Esophagus squamous epithelium (tissue), 5 donors: ENCODE measurements at places on chromosomes 7 and 10.

- DNase-seq: no peak
These were observed 84.9 kb upstream of the LRRN3 start for GRCh38 chr7:111006040-111006439.

DNA sequence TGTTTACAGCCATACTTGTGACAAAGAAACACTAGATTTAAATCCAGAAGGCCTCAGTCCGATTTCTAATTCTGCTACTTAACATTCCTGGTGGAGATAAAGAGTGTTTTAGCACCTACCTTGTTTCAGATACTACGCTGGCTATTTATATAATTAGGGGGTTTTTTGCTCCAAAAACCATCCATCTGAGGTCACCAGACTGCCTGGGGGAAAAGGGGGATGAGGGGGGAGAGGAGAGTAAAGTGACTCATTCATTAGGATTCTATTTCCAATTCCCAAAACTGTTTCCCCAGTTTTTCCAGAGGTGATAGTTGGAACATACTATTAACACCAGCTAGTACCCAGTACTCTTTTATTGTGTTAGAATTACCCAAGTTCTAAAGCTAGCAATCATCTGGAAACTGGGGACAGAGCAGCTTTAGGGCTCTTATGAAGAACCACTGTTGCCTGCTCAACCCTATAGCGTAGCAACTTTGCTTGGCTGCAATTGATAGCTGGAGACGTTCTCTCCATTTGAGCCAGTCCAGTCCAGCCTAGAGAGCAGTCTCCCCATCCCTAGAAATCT lies 6.6 kb downstream of the GCC1 start:
- DNase-seq: no peak

- no peak for DNase-seq
These were observed 77.6 kb downstream of the DENND2A start for GRCh38 chr7:140562926-140563481.

GRCh38 chr7:107063245-107064120 lies 19.0 kb downstream of the PRKAR2B start:
- no peak for DNase-seq

DNA sequence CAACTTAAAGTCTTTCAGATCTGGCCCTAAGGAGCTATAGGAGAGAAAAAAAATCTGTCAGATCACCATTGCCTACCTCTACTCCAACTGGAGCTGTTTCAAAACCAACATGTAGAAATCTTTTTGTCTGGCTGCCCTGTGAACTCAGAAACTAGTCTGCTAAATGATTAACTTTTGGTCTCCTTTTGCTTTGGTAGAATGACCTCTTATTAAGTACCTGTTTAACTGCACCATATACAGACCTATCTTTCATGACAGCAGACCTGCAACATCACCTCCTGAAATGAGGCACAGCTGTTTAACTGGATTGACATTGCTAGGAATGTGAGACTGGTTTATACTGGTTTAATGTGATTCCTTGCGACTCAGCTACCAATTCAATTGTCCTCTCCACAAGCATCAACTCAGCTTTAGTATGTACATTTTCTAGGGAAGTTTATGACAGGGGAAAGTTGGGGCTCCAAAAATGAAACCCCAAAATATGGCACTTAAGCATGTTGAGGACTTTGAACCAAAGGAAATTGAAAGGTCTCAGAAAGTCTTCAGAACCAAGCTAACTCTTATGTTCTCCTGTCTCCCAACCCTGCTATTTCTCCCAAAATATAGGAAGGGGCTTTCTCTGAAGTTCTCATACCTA lies 1.8 kb downstream of the CYP3A43 start:
- no peak for DNase-seq

- no peak for DNase-seq
These were observed 8.1 kb downstream of the ZNF746 start for GRCh38 chr7:149489391-149490024.

DNA sequence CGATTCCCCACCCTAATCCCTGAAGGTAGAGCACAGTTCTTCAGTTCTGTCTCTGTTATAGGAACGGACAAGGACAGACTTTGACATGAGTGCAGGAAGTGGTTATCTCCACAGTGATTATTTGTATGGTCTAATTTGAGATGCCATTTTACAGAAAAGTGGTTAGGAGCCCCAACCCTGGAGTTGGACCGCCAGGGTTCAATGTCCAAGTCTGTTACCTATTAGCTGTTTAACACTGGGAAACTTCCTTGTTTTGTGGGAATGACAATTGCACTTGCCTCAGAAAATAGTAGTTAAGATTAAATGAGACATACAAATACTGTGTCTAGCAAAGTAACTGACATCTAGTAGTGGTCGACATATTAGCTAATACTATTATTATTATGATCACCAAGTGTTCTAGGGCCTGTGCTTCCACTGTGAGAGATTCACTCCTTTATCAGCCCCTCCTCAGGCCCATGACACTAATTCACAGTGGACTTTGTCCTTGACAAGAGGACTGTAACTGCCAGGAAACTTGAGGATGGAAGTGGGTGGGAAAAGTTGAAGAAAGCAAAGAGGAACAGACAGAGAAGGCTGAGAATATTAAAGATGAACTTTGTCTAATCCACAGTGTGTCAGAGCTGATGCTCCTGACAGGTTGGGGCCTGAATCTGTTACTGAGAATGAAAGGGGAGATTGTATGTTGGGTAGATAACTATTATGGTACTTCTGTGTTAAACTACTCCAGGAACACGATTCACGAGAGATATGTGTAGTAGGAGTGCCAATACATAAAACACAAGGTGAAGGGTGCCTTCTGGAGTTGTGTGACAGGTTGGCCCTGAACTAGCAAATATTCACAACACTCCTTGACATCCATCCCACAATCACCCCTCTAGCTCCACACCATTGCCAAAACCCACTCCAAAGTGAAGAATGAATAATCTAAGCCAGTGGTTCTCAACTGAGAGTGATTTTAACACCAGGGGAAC lies 66.4 kb downstream of the TAC1 start:
- DNase-seq: no peak

DNA sequence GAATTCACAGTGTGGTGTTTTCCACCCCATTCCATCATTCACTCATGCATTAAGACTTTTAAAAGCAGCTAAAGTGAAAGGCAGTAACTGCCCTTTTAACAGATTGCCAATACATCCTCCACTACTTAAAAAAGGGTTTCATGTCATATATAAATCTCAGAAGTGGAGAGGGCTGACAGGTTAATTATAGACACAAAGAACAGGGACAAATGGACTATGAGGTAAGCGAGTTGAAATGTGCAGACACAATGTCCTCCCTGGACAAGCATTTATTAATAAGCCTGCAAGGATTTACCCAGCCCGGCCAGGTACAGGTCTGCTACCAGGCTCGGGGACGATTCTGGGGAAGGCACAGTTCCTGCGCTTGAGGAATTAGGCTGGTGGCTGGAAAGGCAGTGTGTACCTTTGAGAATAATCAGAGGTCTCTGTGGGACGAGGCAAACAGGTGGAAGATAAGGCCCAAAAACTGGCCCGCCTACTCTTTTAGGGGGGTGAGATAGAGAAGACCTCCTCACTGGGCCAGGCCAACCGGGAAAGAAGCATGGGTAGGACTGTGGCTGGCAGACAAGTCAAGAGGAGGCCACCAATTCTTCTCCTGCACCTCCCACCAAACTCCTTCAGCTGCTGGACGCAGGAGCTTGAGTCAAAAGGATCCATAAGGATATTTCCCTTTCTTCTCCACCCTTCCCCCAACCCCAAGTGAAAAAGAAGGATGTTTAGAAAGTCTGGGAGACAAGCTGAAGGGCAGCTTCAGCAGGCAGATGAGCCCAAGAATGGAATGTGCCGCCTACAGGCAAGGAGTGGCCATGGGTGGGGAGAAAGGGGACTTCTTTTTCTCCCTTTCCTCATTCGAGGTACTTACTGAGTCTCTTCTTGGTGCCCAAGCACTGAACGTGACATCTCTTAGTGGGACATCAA lies 1.5 kb downstream of the PDLIM1 start:
- no peak for DNase-seq

DNA sequence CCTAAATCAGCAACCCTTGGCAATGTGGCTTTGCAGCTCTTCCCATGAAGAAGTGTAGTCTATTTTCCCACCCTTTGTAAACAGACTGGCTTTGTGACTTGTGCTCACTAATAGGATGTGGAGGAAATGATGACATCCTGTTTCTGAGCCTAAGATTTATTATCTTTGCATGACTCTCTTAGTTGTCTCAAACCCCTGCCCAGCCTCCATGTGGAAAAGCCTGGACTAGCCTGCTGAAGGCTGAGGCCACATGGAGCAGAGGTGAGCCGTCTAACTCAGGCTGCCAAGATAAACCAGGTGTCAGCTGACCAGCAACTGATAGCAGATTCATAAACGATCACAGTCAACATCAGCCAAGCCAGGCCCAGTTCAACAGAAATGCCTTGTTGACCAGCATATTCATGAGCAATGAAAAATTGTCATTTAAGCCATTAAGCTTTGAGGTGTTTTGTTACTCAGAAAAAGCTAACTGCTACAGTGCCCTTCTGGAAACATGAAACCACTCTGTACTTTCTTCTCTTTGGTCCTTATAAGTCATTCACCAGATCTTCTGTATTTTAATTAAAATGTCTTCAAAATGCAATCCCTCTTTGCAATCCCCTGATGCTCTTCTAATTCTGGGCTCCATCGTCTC lies 586.3 kb upstream of the ANKRD30A start:
- DNase-seq: no peak

- DNase-seq: no peak
These were observed 16.0 kb downstream of the TCAF1 start for GRCh38 chr7:143885951-143886350.

GRCh38 chr10:114576132-114576487 lies 82.0 kb downstream of the ABLIM1 start:
- DNase-seq: no peak

GRCh38 chr7:105279688-105280007 lies 109.1 kb downstream of the SRPK2 start:
- no peak for DNase-seq

DNA sequence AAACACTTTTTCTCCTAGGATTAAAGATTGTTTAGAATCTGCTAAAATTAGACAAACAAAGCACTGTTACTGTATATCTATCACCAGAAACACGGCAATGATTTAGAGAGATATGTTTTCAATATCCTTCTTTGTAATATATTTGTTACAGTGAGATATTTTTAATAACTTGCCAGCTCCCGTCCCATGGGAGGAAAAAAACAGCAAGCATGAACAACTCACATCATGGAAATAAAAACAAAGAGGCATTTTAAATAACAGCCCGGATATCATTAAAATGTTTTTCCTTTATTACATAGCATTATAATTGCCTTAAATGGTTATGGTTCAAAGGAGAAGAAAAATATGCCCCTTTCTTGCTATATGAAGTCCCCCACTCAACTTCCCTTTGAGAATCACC lies 272.1 kb downstream of the BMPER start:
- no peak for DNase-seq

DNA sequence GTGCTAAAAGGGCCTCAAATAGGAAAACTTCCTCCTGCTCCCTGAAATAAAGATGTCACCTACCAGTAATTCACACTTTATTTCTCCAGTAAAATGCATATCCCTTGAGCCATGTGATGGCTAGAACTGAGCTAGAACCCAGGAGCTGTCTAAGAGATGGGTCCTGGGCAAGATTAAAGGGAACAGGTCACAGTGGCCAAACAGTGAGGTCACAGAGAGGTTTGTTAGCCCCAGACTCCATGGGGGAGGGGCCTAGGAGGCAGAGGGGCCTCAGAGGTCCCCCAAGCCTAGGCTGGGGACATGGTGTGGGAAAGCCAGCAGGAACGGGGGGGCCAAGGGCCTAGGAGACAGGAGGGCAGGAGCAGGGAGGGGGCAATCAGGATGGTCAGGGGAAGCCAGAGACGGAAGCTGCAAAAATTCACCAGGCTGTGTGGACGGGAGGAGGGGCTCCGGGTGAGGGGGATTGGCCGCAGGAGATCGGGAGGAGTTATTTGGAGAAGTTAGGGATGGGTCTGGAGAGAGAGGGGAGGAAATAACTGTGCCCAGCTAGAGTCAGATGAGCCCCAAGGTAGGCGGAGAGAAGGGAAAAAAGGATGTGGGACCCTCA lies 3.3 kb downstream of the FBXO24 start:
- DNase-seq: no peak

DNA sequence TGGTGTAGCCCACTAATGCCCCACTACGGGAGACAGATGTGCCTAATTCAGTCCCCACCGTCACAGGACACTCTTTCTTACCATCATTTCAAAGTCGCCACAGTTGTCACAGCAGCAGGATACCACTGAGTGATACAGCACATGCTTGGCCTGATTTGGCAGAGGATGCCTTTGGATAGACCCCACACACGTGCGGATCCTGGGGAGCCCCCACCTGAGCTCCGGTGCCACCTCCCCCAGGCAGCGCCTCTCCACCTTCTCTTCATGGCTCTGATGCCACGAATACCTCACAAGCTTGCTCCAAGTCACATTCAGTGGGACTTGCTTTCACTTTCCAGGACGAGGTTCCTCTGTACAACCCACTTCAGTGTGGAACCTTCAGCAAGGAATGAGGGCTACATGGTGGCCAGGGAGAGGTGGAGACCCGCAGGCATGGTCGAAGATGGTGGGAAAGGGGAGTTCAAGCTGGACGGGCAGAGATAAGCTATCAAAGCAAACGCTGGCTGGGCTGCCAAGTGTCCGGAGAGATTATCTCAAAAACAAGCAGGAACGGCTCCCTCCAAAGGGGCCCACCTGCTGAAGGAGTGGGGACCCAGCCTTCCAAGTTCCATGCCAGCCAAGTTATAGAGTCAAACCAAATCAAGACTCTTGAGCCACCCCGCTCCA lies 107.4 kb downstream of the ZRANB1 start:
- no peak for DNase-seq

- no peak for DNase-seq
These were observed 82.8 kb upstream of the GNA12 start for GRCh38 chr7:2926896-2927405.

GRCh38 chr7:77696643-77697534 lies 630 bp downstream of the RSBN1L start:
- DNase-seq: no peak

DNA sequence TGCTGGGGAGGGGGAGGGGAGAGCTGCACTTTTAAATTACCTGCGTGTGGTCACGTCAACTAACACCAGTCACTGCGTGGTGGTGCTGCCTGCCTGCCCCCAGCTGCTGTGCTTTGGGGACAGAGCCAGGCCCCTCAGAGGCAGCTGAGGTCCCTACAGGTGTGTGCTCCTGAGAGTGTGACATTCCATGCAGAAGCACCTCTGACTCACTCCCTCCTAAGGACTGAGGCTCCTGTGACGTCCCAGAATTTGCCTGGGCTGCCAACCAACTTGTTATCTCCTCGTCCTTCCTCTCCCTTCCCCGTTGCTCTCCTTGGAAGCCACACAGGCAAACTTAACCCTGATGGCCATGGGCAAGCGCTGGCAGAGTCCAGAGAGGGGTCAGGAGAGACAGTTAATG lies 563.0 kb downstream of the PARD3 start:
- DNase-seq: no peak

DNA sequence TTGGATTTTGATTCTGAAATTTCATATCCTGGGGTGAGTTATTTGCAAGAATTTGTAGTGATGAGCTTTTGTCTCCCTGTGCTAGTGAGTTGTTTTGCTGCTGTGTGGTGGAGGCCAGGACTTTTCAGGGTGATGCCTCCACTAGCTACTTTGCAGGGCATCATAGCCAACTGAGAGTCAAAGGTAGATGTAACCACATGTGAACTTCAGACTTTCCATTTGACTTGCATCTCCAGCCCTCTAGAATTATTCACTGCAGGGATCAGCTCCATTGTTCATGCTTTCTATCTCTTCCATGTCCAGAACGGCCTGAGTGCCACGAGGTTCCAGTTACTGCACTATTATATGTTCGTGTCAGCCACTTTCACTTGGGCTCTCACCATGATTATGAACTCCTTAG lies 534.3 kb downstream of the GRM8 start:
- DNase-seq: no peak
